ENCODE measurements at places on chromosomes 12 and 14. TPM values are rescaled to one million over a fixed set of nuclear protein-coding genes. Genes with fewer than 3 reads are reported as not detected.

Gene GLI1
- 10.1 TPM for total RNA-seq

Gene SRRM4
- 1.9 TPM for total RNA-seq

Gene SERPINA3
- 0.29 TPM for total RNA-seq

Gene SPTLC2
- 35.8 TPM for total RNA-seq

Gene PPP1CC
- 156 TPM for total RNA-seq

Gene COX8C
- 0.73 TPM for total RNA-seq

Gene KRT77
- total RNA-seq, result not detected

Gene FAM234B
- 9.5 TPM for total RNA-seq

Gene SRP54
- total RNA-seq, result 61.2 TPM

Gene VRTN
- total RNA-seq, result not detected

Gene CRIP2
- 19.4 TPM for total RNA-seq

Gene CALM1
- total RNA-seq, result 134 TPM

- peaks cover 31% of the 10 kb centered on the region for H3K4me1 ChIP-seq
- peak overlapping the region; percentile 93 for H3K4me3 ChIP-seq
- H3K27me3 ChIP-seq, result no peaks in the 10 kb centered on the region
- DNase-seq, result no peak
- H3K27ac ChIP-seq, result peak overlapping the region; percentile 94
Measured at GRCh38 chr12:38904537-38905479, 583 bp downstream of the CPNE8 start.

GRCh38 chr12:66132408-66132807, 1.9 kb upstream of the LLPH start:
- H3K27me3 ChIP-seq, result no peaks in the 10 kb centered on the region
- H3K27ac ChIP-seq, result peak overlapping the region; percentile 69
- DNase-seq, result no peak
- peak overlapping the region; percentile 24 for H3K4me3 ChIP-seq
- H3K36me3 ChIP-seq, result peaks cover 15% of the 10 kb centered on the region

GRCh38 chr14:84493779-84494178, 1036.2 kb upstream of the FLRT2 start:
- H3K27me3 ChIP-seq, result no peaks in the 10 kb centered on the region
- DNase-seq, result no peak
- H3K36me3 ChIP-seq, result no peaks in the 10 kb centered on the region
- no peaks in the 10 kb centered on the region for H3K4me1 ChIP-seq

- no peak for DNase-seq
- H3K4me3 ChIP-seq, result no peak overlapping the region
- H3K27ac ChIP-seq, result no peak overlapping the region
- H3K27me3 ChIP-seq, result no peaks in the 10 kb centered on the region
- H3K36me3 ChIP-seq, result peaks cover under 1% of the 10 kb centered on the region
Measured at GRCh38 chr14:84894254-84894653, 635.7 kb upstream of the FLRT2 start.

- peaks cover 62% of the 10 kb centered on the region for H3K4me1 ChIP-seq
- no peaks in the 10 kb centered on the region for H3K27me3 ChIP-seq
- H3K36me3 ChIP-seq, result peaks cover 10% of the 10 kb centered on the region
- no peak for DNase-seq
Measured at GRCh38 chr12:3103806-3104205, 26.6 kb downstream of the TSPAN9 start.

DNA sequence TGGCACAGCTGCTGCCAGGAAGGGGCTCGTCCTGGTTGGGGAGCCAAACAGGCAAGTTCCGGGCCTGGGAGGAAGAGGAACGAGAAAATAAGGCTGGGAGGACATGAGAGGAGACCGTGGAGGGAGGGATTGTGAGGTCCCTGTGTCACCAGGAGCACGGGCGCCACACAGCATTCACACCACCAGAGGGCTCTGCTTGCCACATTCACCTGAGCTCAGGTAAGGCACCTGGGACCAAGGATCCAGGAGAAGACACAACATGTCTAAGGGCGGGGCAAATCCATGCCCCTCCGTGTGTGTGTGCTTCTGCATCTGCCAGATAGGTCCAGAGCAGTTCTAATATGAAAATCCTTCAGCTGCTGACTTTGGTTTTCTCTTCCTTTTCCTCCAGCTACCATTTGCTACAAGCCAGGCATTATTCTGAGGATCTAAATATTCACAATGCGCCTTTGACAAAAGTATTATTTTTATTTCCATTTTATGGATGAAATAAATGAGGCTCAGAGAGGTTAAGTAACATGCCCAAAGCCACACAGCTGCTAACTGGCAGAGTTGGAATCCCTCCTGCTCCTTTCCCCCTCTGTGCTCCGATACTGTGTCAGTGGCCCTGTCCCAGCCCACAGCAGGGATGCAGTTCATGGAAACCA, 14.6 kb downstream of the RAPGEF3 start:
- no peaks in the 10 kb centered on the region for H3K36me3 ChIP-seq
- no peak overlapping the region for H3K4me3 ChIP-seq
- peaks cover 25% of the 10 kb centered on the region for H3K4me1 ChIP-seq
- DNase-seq, result no peak
- H3K27me3 ChIP-seq, result no peaks in the 10 kb centered on the region

GRCh38 chr14:52840877-52841276, 49.5 kb upstream of the GNPNAT1 start:
- H3K27me3 ChIP-seq, result no peaks in the 10 kb centered on the region
- H3K4me3 ChIP-seq, result no peak overlapping the region
- H3K36me3 ChIP-seq, result no peaks in the 10 kb centered on the region
- no peak for DNase-seq

DNA sequence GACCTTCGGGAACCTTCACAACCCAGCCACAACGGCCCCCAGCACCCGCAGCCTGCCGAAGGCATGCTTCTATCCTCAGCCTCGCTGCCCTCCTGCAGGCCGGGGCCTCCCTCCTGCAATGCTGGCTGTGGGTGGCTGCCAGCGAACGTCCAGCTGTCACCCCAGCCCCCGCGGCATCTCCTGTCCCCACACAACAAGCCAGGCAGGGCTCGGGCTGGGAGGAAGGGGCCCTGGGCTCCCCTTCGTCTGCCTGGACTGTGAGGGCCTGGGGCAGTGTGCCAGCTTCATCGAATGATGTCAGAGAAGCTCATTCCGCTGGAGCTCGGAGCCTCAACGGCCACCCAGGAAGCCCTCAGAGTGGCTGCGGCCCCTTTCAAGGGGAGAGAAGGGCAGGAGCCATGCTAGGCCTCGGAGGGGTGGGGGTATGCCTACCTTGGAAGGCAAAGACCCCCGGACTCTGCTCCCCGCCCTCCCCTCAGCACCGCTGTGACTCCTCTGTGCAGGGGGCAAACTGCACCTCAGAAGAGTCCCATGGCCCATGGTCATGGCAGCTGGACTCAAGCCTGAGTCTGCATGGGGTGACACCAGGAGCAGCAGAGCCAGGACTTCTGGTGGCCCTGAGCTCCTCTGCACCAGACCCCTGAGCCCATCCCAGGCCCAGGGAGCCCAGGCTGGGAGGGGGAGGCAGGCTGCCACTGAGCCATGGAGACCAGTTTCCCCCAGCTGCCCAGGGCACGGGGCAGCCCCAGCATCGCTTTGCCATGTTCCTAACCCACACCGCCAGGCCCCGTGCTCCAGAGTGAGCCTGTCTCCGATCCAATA, 24.7 kb upstream of the C14orf180 start:
- H3K4me3 ChIP-seq, result no peak overlapping the region
- peaks cover 14% of the 10 kb centered on the region for H3K4me1 ChIP-seq
- no peaks in the 10 kb centered on the region for H3K36me3 ChIP-seq
- peaks cover 31% of the 10 kb centered on the region for H3K27me3 ChIP-seq
- no peak for DNase-seq

- no peak for DNase-seq
- no peak overlapping the region for H3K27ac ChIP-seq
- peaks cover 9% of the 10 kb centered on the region for H3K27me3 ChIP-seq
- H3K4me1 ChIP-seq, result peaks cover 16% of the 10 kb centered on the region
- H3K4me3 ChIP-seq, result no peak overlapping the region
- H3K36me3 ChIP-seq, result peaks cover 4% of the 10 kb centered on the region
Measured at GRCh38 chr12:106345746-106346145, 11.8 kb upstream of the POLR3B start.

DNA sequence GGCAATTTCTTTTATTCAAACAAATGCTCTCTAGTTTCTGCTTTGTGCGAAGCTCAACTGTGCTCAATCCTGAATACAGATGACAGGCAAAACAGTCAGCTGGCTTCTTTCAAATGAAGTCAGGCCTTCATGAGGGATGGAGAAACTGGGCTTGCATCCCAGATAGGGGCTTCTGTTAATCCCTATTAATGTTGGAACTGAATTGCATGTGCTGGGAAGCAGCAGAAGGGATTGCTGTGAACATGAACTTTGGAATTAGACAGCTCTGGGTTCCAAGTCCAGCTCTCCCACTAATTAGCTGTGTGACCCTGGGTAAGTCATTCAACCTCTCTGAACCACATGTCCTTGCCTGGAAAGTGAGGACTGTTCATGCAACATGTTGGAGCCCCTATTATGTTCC, 21.1 kb upstream of the CORO1C start:
- H3K4me3 ChIP-seq, result no peak overlapping the region
- no peaks in the 10 kb centered on the region for H3K36me3 ChIP-seq
- no peaks in the 10 kb centered on the region for H3K27me3 ChIP-seq
- peaks cover 5% of the 10 kb centered on the region for H3K4me1 ChIP-seq

- DNase-seq, result no peak
- no peaks in the 10 kb centered on the region for H3K36me3 ChIP-seq
- H3K27ac ChIP-seq, result peak overlapping the region; percentile 6
- no peaks in the 10 kb centered on the region for H3K27me3 ChIP-seq
Measured at GRCh38 chr14:86574051-86574777, 1044.3 kb downstream of the FLRT2 start.

DNA sequence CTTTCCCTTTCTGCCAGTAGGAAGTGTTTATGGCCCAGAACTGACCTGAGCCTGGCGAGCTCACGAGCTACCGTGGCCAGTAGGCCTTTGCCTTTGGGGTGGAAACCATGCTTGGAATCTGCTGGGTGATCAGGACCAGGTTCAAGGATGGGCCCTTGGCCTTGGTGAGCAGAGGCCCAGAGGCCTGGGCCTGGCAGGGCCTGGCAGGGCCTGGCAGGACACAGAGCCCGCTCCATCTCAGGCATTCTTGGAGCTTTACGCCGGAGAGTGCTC, 184.8 kb upstream of the RTL1 start:
- DNase-seq, result no peak
- no peaks in the 10 kb centered on the region for H3K36me3 ChIP-seq
- H3K4me1 ChIP-seq, result peaks cover 3% of the 10 kb centered on the region
- H3K27me3 ChIP-seq, result no peaks in the 10 kb centered on the region
- no peak overlapping the region for H3K27ac ChIP-seq

DNA sequence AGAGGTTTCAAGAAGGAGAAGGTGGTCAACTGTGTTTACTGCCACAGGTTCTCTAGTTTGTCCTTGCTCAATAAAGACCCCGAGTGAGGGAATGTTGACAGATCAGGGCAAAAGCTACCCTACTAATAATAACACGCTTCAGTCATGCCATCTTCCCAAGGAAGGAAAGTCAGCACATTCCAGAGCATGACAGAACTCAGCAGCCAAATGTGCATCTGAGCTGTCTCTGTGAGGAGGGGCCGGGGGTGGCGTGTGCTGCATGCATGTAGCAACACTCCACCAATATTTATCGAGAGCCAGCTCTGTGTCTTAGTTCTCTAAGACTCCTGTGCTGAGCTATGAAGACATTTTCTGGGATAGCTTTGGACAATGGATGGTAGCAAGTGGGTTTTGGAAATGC, 260.4 kb downstream of the DPF3 start:
- no peak for DNase-seq
- H3K27me3 ChIP-seq, result peaks cover 37% of the 10 kb centered on the region
- no peak overlapping the region for H3K4me3 ChIP-seq
- H3K4me1 ChIP-seq, result no peaks in the 10 kb centered on the region

DNA sequence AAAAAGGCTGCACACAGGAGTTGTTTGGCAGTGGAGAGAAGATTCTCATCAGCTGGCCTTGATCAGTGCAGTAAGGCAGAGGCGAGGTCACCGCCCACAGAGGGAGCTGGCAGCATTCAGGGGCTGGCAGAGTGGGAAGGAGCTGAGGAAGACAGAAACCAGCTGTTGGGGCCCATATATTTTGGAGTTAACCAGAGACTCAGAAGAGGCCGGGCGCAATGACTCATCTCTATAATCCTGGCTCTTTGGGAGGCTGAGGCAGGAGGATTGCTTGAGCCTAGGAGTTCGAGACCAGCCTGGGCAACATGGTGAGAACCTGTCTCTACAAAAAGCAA, 17.7 kb downstream of the SMCO2 start:
- no peak for DNase-seq
- H3K27ac ChIP-seq, result no peak overlapping the region
- no peaks in the 10 kb centered on the region for H3K36me3 ChIP-seq
- H3K27me3 ChIP-seq, result no peaks in the 10 kb centered on the region

DNA sequence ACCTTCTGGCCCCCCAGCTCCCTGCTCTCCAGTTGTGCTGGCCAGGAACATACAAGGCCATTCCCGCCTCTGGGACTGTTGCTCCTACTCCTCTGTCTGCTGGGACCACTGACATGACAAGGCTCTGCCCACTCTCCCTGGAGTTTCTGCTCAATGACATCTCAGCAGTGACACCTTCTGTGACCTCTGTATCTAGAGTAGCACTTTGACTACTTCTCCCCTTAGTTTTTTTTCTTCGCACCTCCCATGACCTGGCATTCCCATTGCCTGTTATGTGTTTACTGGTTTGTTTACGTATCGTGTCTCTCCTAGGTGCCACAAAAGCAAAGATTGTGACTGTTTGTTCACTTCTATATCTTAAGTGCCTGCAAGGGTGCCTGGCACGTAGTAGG, 40.1 kb upstream of the TMEM263 start:
- DNase-seq, result no peak
- H3K27ac ChIP-seq, result no peak overlapping the region
- H3K4me3 ChIP-seq, result no peak overlapping the region
- H3K4me1 ChIP-seq, result no peaks in the 10 kb centered on the region
- peaks cover 2% of the 10 kb centered on the region for H3K27me3 ChIP-seq
- H3K36me3 ChIP-seq, result no peaks in the 10 kb centered on the region

GRCh38 chr12:63814146-63814772, 30.2 kb upstream of the SRGAP1 start:
- no peaks in the 10 kb centered on the region for H3K27me3 ChIP-seq
- no peaks in the 10 kb centered on the region for H3K4me1 ChIP-seq
- no peak overlapping the region for H3K4me3 ChIP-seq
- H3K27ac ChIP-seq, result no peak overlapping the region
- peaks cover 3% of the 10 kb centered on the region for H3K36me3 ChIP-seq

- peaks cover 9% of the 10 kb centered on the region for H3K4me1 ChIP-seq
- no peak overlapping the region for H3K4me3 ChIP-seq
- H3K27ac ChIP-seq, result no peak overlapping the region
- H3K36me3 ChIP-seq, result peaks cover 13% of the 10 kb centered on the region
- H3K27me3 ChIP-seq, result no peaks in the 10 kb centered on the region
- DNase-seq, result no peak
Measured at GRCh38 chr12:116561181-116561821, 2.1 kb downstream of the MAP1LC3B2 start.

DNA sequence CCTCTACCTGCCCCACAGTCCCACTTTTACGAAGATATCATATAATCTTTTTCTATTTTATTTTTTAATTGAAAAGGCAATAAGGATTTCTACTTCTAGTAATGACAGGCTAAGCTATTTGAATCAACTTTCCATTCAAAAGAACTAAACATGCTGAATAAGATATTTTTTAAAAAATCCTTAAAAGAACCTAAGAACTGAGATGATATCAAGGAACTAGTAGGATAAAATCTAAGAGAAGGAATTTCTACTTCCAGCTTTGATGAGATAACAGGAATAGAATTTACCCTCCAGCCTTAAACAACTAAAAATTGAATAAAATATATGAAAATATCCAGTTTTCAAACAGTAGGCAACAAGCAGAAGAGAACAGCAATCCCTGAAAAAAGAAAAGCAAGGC, 69.0 kb downstream of the TMEM116 start:
- no peak overlapping the region for H3K4me3 ChIP-seq
- no peaks in the 10 kb centered on the region for H3K27me3 ChIP-seq
- H3K4me1 ChIP-seq, result peaks cover 2% of the 10 kb centered on the region
- DNase-seq, result no peak
- H3K36me3 ChIP-seq, result no peaks in the 10 kb centered on the region
- H3K27ac ChIP-seq, result no peak overlapping the region

Measured in mesothelial cell of epicardium (in vitro differentiated cells).